Activated CD4-positive, alpha-beta memory T cell treated with anti-CD3 and anti-CD28 coated beads for 36 hours (primary cell): ENCODE measurements at places on chromosomes 4 and X.

DNA sequence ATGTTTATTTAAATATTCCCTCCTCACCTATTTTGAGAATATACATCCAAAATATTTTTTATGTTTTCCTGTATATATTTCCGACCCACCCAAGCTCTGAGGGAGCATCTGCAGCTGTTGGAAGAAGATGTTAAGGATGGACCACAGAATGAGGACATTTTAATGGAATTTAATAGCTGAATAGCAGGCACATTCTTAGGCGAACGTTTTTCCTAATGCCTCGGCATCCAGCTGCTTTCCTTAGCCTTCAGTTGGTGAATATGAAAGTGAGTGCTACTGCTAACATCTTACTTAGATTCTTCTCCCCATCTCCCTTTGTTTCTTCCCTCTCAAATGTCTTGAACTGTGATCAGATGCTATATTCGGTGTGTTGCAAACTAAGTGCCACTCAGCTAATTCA lies 158.0 kb upstream of the CTSO start:
- DNase-seq: no peak

DNA sequence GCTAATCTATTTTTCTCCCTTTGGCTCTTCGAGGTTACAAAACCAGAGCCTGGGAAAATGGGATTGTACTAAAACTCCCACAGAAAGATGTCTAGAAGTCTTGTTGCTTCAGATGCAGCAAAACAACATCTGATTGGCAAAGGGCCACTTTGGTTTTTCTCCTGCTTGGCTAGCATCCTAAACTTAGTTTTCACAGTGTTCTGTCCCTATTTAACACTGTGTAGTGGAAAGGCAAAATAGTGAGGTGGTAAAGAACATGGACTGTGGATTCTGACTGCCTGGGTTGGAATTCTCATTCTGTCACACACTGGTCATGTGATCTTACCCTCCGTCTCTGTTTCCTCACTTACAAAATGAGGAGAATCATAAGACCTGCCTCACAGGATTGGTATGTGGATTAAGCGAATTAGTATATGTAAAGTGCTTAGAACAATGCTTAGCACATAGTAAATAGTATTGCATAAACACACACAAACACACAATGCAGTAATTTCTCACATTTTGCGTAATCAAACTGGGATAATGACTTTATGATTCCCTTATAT lies 23.5 kb downstream of the TIGD2 start:
- no peak for DNase-seq

GRCh38 chr4:185805979-185806378 lies 6.0 kb downstream of the SORBS2 start:
- no peak for DNase-seq

GRCh38 chr4:48360285-48361011 lies 19.1 kb downstream of the SLAIN2 start:
- DNase-seq: no peak

DNA sequence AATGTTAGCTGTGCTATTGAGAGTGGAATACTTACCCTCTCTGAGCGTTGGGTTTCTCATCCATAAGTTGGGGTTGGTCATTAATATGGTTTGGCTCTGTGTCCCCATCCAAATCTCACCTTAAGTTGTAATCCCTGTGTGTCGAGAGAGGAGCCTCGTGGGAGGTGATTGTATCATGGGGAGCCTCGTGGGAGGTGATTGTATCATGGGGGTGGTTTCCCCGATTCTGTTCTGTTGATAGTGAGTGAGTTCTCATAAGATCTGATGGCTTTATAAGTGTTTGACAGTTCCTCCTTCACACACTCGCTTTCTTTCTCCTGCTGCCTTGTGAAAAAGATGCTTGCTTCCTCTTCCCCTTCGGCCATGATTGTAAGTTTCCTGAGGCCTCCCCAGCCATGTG lies 391.1 kb downstream of the FAM133A start:
- no peak for DNase-seq

DNA sequence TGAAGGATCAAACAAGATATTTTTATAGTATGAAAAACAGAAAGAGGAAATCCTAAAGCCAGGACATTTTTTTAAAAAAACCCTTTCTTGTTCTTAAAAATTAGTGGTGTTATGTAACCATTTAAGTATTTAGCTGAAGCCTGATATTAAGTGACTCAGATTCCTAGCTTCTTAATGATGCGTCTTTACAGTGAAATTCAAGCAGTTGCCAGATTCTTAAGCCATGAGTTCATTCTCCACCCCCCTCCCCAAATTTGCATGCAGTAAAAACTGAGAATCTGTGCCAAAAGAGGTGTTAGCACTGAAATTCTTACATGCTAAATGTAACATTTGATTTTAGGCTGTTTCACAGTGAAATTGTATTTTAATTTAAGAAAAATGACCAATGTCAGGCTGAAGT lies 180.8 kb downstream of the RAPGEF2 start:
- no peak for DNase-seq

- DNase-seq: no peak
Measured at GRCh38 chr4:156623376-156623775, 348.2 kb downstream of the PDGFC start.

DNA sequence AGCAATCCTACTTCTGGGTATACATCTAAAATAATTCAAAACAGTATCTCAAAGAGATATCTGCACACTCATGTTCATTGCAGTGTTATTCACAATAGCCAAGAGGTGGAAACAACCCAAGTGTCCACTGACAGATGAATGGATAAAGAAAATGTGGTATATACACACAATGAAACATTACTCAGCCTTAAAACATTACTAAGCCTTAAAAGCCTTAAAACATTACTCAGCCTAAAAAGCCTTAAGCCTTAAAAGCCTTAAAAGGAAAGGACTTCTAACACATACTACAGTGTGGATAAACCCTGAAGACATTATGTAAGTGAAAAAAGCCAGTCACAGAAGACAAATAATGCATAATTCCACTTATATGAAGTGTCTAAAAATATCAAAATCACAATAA lies 40.3 kb upstream of the TFDP3 start:
- DNase-seq: no peak

DNA sequence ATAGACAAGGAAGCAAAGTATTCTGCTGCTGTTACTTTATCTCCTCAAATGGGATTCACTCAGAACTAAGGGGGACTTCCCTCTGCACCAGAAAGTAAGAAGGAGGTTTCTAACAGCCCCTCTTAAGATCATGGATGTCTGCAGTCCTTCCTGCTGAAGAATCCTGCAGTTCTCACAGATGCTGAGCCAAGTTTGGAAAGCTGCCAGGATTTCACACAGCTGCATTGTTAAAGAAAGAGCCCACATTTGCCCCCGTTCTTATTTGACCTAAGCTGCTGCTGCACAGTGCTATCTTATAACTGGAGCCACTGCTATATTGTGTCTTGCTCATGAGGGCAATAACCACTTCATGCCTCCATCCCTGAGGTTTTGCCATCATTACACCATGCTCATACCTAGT lies 81.1 kb downstream of the FAAH2 start:
- DNase-seq: no peak

DNA sequence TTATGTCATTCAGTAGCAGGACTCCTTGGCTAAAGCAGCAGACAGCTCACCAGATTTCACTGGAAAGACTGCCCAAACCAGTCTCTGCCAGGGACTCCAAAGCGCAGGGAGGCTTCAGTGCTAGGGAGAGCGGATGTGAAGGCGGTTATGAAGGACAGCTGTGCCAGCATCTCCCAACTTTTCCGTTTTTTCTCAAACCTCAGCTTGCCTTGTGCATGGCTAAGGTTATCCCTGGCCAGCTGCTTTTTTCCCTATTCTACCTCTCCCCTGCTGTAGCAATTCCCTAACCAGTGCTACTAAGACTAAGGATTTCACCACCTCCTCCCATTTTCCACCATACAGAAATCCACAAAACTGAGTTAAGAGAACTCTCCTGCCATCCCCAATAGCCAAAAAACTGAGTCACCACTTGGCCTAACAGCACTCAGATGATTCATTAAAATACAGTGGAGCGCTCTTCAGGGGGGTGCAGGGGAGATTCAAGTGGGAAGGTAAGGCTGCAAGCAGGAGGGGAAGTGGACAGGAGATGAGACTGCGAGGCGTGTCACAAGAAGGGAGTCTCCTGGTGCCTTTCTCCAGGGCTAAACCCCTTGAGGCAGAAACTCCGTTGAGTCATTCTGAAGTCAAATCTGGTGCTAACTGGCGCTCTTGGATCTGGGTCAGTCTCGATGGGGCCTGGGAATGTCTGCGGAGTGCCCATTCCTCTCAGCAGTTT lies 90.7 kb downstream of the PALLD start:
- DNase-seq: no peak

DNA sequence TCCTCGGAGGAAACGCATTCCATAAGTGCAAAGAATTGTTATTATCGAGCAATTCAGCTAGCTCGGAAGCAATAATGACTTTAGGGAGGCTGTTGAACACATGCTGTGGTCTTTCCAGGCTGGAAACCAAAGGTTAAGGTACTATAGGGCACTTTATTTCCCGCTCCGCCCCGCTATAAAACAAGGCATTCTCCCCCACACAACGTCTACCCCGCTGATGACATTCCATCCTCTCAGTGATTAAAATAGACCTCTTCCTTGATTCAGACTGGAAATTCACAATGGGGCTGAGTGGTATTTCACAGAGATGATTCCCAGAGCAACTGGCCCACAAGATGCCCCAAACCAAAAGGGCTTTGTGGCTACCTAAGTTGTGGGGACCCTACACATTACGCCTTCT lies 196.4 kb downstream of the STIM2 start:
- DNase-seq: no peak

DNA sequence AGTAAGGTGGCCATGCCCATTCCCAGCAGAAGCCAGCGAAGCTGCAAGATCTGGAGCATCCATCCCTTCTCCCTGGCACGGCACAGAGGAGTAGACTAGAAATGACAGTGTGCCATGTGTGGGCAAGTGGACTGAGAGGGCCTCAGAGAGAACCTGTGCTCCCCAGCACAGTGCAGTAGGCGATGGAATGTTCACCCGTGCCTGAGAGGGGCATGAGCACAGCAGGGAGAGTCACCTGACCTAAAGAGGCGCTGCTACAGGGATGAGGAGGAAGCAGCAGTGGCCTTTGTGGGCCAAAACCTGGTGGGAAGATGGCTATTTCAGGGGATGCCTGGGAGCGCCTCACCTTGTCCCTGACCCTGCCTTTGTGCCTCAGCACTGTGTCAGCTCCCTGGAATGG lies 8.0 kb upstream of the CDKN2AIP start:
- DNase-seq: no peak

GRCh38 chr4:183153190-183153916 lies 54.3 kb downstream of the WWC2 start:
- DNase-seq: no peak

DNA sequence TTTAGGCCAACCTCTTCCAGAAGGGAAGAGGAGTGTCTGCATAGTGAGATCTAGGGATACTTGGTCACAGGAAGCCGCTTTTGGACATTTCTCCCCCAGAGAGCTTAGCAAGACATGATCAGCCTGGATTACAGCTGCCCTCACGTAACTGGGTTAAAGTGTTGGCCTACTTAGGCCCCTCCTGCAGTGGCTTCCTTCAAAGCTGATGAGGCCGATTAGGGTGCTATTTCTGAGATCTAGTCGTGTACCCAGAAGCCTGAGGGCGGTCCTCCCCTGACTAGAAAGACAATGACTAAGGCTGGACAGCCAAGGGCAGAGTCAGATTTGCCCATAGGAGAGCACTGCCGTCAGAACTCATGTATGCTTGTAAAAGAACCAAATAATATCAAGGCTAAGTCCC lies 135.0 kb downstream of the AMMECR1 start:
- no peak for DNase-seq

DNA sequence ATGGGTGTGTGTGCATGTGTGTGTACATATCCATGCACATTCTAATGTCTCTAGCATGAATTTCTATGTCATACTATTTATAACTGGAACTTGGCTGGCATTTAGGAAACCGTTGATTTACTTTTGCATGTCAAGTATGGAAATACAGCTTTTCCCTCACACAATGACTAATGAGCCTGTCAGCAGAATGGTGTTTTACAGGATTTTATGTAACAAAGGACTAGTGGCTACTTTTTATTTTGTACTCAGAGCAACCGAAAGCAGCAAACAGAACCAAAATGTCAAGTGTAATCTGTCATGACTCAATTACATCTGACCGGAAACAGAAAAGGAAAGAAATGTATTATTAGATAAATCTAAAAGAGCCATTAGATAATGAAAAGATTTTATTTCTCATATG lies 1911.5 kb upstream of the AGA start:
- no peak for DNase-seq

- no peak for DNase-seq
Measured at GRCh38 chr4:85776096-85776495, 301.1 kb downstream of the ARHGAP24 start.

- DNase-seq: no peak
Measured at GRCh38 chr4:74414149-74414809, 30.7 kb upstream of the AREG start.

DNA sequence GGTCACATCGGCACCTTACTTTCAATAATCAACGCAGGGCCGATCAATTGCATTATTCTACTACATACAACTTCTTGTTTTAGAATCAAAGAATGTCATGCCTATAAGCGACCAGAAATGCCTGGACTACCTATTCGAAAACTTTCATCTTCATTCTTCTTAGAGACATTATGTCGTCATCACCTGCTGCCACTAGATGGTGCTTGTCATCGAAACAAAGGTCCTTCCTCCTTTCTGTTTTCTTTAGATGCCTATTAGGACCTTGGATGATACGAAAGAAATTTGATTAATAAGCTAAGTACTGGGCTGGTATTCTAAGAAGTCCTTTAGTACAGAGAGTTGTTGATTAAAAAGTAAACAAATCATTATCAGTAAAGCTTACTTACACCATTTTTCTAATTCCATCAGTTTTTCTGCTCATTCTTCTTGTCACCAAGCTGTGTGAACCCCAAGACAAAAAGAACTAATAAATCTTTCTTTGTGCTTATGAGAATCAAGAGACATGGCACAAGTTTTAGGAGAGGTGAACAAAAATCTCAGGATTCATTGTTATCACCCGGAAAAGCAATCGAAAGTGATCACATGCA lies 154.5 kb upstream of the SLC4A4 start:
- DNase-seq: peak; percentile 44

DNA sequence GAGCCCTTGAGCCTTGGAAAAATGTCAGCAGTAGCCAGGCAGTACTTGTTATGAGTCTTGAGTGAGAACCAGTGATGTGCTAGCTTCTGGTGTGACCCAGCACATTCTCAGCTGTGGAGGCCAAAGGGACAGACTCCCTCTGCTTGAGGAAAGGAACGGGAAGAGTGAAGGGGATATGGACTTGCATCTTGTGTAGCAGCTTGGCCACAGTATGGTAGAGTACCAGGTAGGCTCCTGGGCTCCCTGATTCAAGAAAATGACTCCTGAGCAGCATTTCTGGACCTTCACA lies 1601.9 kb upstream of the ADGRL3 start:
- no peak for DNase-seq

- no peak for DNase-seq
Measured at GRCh38 chrX:37815366-37815765, 32.0 kb downstream of the DYNLT3 start.
